ENCODE measurements at places on chromosomes 1 and 21.

DNA sequence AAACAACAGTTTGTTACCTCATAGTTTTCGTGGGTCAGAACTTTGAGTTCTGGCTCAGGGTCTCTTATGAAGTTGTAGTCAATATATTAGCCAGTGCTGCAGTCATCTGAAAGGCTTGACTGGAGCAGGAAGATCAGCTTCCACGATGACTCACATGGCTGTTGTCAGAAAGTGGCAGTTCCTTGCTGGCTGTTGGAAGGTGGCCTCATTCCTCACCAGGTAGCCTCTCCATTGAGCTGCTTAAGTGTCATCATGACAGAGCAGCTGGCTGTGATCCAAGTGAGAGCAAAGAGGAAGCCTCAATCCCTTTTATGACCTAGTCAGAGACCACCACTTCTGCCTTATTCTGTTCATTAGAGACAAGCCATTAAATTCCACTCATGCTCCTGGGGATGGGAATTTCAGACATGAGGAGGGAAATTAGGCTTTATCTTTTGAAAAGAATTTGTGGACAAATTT is 5.6 kb downstream of the OSBPL9 start:
- no peak for DNase-seq

- no peak for DNase-seq
These were observed 472.0 kb downstream of the SMYD3 start for GRCh38 chr1:246035060-246035541.

DNA sequence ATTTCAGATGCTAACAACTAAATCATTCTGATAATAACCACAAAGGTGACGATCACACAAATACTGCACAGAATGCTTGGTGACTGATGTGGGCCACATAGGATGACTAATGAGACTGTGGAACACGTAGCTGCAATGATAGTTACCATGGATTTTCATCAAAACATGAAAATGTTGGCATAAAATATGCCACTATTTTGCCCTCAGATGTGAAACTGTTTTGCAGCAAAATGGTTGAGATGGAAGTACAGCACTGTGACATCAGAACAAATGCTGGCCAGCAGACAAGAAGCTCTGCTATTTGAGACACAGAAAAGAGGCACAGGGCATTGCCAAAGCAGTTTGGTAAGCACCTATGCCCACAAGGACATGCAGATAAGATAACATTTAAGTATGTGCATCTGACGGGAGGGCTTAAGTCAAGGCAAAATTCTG is 83.8 kb downstream of the NIBAN1 start:
- DNase-seq = peak; percentile 29

GRCh38 chr1:95332754-95333153 is 98.7 kb downstream of the RWDD3 start:
- DNase-seq = no peak

DNA sequence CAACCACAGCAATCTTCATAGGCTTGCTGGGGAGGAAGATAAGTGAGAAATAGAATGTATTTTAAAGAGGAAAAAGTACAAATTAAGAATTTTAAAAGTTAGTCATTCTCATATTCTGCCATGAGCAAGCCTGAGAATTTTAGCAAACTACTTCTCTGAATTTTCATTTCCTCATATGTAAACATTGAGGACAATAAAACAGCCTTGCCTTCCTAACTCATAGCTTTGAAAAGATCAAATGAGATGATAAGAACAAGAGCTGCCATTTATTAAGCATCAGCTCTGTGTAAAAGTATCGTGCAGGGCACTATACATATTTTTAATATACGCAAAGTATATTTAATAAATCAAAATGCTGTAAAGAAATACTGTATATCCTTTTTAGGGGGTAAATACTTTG is 286.0 kb downstream of the NFIA start:
- DNase-seq = no peak

DNA sequence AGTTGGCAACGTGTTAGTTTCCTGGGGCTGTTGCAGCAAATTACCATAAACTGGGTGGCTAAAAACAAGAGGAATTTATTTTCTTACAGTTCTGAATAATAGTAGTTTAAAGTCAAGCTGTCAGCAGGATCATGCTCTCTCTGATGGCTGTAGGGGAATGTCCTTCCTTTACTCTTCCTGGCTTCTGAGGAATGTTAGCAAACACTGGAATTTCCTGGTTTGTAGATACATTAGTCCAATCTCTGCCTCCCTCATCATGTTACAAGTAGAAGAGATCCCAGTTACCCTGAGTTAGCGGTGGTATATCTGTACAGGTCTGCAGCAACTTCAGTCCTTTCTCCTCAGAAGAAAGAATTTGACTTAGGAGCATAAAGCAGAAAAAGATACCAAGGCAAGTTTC is 2249.1 kb downstream of the NCAM2 start:
- no peak for DNase-seq

- no peak for DNase-seq
These were observed 256.6 kb downstream of the CTH start for GRCh38 chr1:70667494-70668170.

DNA sequence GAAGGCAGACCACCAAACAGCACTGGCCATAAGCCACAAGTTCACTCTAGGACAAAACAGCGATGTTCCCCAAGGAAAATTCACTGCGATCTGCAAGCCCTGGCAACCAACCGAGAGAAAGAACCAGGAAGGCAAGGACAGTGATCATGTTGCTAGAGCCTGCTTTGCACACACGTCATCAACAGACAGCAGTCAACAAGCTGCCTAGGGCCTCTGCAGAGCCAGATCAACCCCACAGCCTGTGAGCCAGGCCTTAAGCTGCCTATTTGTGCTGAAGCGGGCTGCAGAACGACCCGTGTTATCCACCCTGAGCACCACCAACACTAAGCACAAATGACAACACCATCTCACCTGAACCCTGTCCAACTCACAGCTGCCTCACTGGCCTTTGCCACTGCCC is 6.2 kb upstream of the YRDC start:
- DNase-seq = no peak

GRCh38 chr1:58211869-58212268 is 334.7 kb downstream of the OMA1 start:
- DNase-seq = no peak

- no peak for DNase-seq
These were observed 135.3 kb upstream of the EDN2 start for GRCh38 chr1:41619511-41620364.

DNA sequence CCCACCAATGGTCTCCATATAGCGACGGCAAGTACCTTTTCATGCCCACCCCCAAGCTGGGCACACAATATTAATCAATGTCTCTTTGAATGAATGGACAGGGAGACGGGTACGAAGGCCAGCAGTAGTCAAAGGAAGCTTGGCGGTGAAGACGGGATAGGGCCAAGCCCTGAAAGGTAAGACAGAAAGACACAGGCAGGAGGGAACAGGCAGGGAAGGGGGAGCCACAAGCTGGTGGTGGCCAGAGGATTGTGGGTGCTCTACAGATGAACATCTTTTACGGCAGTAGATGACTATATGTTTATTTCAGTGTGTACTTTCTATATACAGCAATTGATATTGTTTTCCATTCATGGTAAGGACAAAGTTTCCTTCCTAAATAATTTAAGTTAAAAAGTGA is 16.3 kb downstream of the CAPZB start:
- DNase-seq = no peak

- no peak for DNase-seq
These were observed 2.8 kb upstream of the SLC2A1 start for GRCh38 chr1:42961312-42962091.

DNA sequence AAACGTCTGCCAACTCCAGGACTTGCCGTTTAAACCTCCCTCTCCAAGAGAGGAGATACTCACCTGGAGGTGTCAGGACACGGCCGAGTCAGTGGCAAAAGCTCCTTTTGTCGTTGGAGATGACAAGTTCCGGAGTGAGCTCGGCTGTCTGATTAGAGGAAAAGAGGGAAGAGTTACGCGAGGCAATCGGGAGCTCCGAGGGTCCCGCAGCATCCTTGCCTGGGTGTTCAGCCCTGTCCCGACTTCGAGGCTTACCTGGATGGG is 497 bp downstream of the ID3 start:
- no peak for DNase-seq

GRCh38 chr1:150696995-150697927 is at the start of gene GOLPH3L:
GOLPH3L (minus strand) TSS chr1:150697154; CDS start chr1:150694838, 2,316 bp downstream.
- DNase-seq = peak; percentile 85

GRCh38 chr1:45018599-45019230 is 6.7 kb downstream of the UROD start:
- DNase-seq = peak; percentile 47

GRCh38 chr1:207908107-207908734 is 2.7 kb downstream of the CD34 start:
- no peak for DNase-seq

DNA sequence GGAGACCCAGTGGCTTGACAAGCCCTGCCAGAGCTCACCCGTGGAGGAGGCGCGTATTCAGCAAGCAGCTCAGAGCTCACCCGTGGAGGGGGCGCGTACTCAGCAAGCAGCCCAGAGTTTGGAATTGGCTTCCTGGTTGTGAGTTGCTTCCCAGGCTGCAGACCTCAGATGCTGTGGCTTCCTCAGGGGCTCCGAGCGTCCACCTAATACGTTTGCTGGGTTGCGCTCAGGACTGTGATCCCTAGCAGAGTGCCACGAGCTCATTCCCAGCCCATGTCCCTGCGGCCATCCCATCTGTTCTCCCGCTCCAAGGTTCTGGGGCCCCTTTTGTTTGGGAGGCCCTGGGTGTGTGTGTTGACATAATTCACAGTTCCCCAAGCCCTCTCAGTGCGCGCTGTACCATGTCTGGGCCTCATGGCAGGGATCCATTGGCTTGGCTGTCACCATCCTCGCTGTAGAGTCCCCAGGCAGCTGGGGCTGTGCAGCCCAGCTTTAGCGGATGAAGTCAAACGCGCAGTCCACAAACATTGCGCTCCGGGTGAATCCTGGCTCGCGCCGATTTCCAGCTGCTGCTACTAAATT is 3.6 kb downstream of the AJAP1 start:
- DNase-seq = no peak

- DNase-seq = no peak
These were observed 30.6 kb downstream of the AKT3 start for GRCh38 chr1:243819438-243819839.

DNA sequence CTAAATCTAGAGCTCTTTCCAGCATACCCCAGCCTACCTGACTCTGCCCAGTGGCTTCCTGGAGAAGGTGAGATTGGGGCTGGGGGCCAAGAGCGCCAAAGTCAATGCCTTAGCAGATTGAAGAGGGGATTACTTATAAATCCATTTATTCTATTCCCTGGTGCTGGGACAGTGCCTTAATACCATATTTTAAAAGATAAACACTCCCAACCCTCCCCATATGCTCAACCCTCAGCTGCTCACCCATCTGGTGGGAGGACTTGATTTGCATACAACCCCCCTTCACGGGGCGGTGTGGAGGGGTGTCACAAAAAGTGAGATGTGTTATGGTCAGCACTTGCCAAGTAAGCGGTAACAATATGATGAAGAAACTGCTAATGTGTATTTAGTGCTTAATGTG is 3.2 kb upstream of the DISP3 start:
- no peak for DNase-seq

GRCh38 chr1:35727434-35728040 is 8.9 kb upstream of the C1orf216 start:
- DNase-seq = no peak

DNA sequence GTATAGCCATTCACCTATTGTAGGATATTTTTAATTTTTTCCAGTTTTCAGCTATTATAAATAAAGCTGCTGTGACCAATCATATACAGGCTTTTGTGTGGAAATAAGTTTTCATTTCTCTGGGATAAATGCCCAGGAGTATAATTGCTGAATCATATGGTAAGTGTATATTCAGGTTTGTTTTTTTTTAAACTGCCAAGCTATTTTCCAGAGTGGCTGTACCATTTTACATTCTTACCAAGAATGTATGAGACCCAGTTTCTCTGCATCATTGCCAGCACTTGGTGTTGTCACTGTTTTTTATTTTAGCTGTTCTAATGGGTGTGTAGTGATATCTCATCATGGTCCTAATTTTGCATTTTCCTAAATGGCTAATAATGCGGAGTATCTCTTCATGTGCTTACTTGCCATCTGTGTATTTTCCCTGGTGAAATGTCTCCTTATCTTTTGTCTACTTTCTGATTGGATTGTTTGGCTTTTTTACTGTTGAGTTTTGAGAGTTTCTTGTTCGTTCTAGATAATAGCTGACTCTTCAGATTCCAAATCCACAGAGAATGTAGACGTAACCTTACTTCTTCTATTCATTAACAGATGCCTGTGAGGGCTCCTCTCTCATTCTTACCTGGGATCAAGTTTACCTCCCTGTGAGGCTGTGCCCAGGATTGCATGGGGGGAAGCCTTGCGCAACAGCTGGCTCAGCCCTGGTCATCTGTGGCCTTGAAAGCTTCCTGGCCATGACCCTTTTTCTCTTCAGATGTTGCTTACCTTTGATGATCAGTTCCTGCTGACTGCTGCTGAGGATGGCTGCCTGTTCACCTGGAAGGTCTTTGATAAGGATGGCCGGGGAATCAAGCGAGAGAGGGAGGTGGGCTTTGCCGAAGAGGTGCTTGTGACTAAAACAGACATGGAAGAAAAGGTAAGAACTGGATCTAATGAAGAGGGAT is 42.6 kb downstream of the CFAP57 start:
- DNase-seq = no peak

All from T-helper 1 cell (primary cell).